Kidney glomerular epithelial cell (primary cell): ENCODE measurements at places on chromosomes 1 and 21.

DNA sequence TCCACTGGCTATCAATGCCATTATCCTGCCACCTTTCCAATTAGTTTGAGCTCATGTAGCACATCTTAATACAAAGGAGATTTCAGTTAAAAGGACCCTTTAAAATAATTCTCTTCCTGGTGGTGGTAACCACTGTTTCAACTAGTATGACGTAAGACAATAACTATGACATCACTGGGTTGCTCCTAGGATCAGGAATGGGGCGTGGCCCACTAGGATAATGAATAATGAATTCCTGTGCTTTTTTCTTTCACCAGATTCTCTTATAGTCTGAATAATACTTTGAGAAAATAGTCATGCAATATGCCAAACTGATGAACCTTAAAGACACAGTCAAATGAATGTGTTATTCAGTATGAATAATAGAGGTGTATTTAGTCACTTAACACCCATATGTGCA is 10.6 kb upstream of the KIFAP3 start:
- DNase-seq: no peak

DNA sequence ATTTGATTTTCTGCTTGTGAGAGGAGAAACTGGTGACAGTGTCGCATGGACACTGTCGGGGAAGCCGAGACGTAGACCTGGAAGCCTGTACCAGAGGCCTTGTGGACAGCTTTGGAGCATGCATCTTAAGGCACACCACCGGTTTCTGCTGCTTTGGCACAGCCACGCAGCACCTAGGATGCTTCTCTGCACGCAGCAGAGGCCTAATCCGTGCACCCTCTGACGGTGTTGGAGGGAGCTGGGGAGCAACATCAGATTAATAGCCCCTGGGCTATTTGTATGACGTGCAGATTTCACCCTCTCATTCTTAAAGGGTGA is 30.3 kb downstream of the TEX35 start:
- DNase-seq: no peak

GRCh38 chr1:178161516-178161915 is 67.6 kb downstream of the RASAL2 start:
- no peak for DNase-seq

DNA sequence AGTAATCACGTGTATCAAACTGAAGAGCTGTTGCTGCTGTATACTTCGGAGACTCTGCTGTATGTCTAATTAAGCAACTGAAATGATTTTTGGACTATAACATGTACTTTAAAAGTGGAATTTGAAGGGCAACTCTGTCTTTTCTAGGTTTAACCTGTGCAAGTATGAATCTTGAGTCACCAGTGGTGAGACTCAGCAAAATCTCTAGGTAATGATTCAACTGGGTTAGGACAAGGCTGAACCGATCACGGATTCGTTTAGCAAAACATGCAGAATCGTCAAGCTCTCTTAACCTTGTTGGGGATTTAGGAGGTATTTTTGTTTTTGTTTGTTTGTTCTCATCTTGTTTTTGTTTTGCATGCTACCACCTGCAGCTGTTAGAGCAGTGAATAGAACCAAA is 149.6 kb downstream of the CYYR1 start:
- DNase-seq: no peak

DNA sequence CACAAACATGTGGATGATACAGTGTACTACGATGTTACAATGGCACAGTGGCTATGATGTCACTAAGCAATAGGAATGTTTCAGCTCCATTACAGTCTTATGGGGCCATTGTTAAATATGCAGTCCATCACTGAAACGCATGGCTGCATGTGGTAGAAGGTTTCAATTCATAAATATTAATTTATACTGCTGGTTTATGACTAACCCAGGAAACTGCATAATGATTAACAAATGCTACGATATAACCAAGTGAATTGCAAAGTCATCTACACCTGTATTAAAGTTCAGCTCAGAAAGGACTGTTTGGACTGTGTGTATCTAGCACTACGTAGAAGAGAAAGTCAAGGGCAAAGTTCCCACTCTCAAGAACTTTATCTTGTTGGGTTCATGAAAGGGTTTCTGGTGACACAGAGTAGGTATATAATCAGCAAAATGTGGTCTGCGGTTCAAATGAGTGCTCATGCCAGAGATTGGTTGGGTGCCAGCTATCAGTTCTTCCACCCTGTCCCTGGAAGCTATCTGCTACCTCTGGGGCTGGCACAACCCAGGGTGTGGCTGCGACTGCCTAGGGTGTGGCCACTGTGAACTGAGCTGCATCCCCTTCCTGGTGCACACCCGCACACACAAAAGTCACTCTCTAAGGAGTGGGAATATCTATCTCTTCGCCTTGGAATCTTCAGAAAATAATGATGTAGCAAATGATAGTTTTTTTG is 14.8 kb downstream of the MGST3 start:
- DNase-seq: peak; percentile 54

DNA sequence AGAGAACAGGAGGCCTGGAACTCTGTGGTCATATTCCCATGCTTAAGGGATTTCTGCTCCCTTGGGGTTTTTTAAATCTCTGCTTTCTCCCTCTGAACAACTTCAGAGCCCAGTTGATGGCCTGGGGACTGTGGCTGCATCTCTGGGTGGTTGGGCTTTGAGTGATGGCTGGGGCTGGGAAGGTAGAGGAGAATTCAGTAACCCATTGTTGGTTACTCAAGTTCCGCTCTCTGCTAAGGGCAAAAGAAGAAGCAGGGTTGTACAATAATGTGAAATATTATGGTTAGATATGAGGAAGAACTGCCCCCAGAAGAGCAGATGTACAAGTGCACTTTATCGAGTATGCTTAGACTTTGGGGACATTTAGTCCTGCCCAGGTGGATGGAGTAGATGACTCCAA is 72.1 kb upstream of the CNTN2 start:
- DNase-seq: no peak

- no peak for DNase-seq
Measured at GRCh38 chr1:41072051-41072450, 50.5 kb upstream of the SLFNL1 start.

DNA sequence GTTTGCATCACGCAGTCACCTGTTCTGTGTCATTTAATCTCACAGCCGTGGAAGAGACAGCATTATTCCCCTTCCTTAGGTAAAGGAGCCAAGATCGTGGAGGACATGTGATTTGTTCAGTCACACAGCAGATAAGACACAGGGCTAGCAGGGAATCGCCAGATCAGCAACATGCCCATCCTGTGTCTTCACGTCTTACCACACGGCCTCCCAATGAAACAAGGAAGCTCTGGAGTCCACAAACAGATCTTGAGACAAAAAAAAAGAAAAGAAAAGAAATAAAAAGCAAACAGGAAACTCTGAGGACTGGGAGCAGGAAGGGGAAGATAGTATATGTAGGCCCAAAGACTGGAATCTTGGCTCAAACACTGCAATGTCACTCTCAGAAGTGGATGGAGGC is 155.3 kb downstream of the ADSS2 start:
- DNase-seq: no peak

GRCh38 chr1:157771661-157772425 is 5.1 kb downstream of the FCRL2 start:
- no peak for DNase-seq

DNA sequence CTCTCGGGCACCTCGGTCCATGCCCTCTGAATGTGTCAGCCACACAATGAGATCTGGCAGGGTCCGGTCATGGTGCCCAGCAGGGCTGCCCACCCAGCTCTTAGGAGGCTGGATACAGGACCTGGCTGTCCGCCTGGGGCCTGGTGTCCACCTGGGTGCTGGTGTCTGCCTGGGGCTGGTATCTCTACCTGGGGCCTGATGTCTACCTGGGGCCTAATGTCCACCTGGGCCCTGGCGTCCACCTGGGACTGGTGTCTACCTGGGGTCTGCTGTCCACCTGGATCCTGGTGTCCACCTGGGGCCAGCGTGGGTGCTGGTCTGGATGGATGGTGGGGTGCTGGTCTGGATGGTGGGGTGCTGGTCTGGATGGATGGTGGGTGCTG is 45.1 kb upstream of the ACTRT2 start:
- no peak for DNase-seq

DNA sequence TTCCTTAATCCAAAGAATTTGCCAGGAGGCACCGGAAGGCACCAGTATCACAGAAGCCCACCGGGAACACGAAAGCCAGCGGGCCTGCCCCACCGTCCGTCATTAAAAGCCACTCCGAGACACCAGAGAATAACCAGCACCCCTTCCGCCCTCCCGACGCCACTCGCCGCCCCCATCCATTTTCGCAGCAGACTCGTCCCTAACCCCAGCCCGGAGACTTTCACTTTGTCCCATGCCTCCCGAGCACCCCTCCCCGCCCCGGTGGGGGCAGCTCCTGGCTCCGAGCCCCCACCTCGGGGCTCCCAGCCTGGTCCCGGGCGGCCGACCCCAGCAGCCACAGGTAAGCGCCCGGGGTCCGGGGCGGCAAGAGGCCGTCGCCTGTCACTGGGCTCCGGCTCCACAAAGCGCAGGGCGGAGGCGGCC is 105.4 kb downstream of the SLC45A1 start:
- DNase-seq: no peak

DNA sequence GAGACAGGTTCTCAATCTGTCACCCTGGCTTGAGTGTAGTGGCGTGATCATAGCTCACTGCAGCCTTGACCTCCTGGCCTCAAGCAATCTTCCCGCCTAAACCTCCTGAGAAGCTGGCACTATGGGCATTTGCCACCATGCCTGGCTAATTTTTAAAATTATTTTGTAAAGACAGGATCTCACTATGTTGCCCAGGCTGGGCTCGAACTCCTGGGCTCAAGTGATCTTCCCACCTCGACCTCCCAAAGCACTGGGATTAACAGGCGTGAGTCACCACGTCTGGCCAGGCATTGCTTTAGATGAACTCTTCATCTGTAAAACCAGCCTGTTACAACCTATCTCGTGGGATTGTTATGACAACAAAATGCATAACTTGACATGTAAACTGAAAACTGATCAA is 2.4 kb downstream of the COA6 start:
- DNase-seq: no peak

DNA sequence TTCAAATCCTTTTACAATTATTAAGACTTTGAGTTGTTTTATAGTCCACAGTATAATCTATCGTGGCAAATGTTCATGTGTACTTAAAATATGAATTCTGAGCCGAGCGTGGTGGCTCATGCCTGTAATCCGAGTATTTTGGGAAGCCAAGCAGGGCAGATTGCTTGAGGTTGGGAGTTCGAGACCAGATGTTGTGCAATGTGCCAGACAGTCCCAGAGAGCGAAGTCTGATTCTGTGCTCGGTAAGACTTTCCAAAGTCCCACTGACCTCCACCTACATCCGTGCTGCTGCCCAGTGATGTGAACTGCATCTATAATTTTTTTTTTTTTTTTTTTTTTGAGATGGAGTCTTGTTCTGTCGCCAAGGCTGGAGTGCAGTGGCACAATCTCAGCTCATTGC is 52.2 kb downstream of the VPS26C start:
- no peak for DNase-seq

GRCh38 chr1:79469139-79469538 is 462.6 kb upstream of the ADGRL4 start:
- DNase-seq: no peak

DNA sequence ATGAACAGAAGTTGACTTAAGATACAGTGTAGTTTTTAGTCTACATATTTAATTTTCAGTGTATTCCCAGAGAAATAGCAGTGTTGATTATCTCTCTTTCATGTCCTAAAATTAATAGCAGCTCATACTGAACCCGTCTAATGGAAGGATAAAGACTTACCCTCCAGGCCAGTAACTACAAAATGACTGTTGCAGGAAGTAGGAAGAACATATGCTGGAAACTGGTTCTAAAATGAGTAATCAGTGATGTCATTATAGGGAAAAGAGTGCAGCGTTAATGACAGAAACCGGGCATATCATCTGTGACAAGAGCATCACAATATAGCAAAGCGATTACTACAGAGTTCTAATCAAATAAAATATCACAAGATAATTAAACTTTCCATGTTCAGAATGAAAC is 385.5 kb downstream of the SMYD3 start:
- no peak for DNase-seq

- peak; percentile 87 for DNase-seq
Measured at GRCh38 chr1:155000726-155001424, 1.7 kb upstream of the ZBTB7B start.

- no peak for DNase-seq
Measured at GRCh38 chr1:6351480-6352137, 42.0 kb downstream of the ACOT7 start.

GRCh38 chr1:56626546-56626945 is 18.6 kb upstream of the PRKAA2 start:
- no peak for DNase-seq

DNA sequence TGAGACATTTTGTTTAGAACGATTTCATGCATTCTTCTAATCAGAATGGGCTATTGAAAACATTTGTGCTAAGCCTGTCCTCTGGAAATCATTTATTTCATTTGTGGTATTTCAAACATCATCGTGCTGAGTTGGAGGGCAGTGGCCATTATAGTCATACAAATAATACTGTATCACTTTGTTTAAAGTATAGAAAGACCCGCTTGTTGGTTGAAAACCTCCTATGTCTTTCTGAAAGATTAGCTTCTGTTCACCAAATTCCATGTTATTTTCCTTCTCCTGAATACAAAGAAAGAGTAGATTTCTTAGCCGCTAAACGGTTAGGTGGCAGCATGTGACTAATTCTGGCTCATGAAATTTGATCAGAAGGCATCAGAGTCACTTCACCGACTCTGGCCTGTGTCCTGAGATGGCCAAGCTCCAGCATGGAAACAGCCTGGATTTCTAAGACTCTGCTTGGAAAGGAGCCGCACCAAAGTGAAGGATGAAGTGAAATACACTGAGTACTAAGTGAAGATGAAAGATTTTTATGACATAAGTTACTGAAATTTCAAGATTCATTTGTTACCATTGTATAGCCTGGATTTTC is 355.1 kb downstream of the USP25 start:
- DNase-seq: no peak
